Panc1 (cell line): ENCODE measurements at places on chromosomes 6 and 20.
A peak's percentile ranks its signal among the peaks of the same experiment; 100 is the strongest.

GRCh38 chr6:146950351-146950835, 253.8 kb upstream of the STXBP5 start:
- no peak for DNase-seq

DNA sequence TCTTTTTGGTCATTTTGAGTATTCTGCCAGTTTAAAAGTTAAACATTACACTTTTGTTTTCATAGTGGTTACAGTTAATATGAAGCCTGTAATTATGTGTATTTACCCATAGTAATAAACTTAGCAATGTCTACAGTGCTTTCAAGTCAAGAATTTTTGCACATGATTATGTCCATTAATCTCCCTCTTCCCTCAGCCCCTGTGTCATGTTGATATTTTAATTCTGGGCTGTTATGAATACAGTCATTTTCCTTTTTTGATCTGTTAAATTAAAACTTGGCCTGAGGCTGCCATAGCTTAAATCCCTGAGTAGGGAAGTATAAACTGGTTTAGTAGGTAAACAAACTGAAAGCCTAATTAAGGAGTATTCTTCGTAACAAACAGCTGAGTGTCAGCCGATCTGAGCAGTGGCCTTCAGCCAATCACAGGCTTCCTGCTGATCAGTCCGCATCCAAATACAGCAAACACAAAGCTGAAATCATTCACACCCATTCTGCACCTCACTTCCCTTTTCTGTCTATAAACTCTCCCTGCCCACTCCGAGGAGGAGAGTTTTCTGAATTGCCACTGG, 9.5 kb upstream of the SFT2D1 start:
- DNase-seq, result no peak

DNA sequence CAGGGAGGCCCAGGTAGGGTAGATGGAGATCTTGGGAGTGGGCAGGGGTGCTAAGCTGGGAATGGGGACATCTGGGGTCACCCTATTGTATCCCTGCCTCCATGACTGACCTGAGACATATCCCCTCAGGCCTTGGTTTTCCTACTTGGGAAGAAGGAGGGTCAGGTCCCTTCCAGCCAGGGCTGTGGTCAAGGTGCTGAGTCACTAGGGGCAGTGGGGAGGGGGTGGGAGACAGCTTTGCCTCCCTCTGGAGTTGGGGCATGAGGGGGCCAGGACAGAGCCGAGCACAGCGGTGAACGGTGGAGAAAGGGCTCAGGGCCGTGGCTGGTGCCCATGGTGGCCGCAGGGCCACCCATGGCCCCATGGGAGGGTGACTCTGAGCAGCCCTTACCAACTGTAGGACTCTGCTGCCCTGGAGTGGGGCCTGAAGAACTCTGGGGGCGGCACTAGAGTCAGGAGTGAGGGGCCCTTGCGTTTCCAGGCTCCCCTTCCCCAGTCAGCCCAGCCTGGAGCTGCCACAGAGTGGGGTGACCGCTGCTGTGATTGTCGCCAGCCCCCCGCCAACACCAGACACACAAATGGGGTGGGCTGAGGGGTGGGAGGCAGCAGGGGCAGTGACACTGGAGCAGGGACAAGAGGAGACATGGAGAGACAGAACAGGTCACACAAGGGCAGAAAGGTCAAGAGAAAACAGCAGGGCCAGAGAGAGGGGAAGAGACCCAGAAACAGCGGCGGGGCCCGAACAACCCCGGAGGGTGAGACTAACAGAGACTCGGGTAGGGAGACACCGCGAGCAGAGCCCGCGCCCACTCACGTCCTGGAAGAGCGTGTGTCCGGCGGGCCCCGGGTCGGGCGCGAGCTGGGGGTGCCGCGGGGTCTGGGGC, 576 bp downstream of the NECAB3 start:
- DNase-seq, result no peak

- DNase-seq, result no peak
Observed at GRCh38 chr6:73665686-73666319, 12.0 kb upstream of the SLC17A5 start.

- no peak for DNase-seq
Observed at GRCh38 chr6:128033156-128033555, 132.3 kb upstream of the THEMIS start.

DNA sequence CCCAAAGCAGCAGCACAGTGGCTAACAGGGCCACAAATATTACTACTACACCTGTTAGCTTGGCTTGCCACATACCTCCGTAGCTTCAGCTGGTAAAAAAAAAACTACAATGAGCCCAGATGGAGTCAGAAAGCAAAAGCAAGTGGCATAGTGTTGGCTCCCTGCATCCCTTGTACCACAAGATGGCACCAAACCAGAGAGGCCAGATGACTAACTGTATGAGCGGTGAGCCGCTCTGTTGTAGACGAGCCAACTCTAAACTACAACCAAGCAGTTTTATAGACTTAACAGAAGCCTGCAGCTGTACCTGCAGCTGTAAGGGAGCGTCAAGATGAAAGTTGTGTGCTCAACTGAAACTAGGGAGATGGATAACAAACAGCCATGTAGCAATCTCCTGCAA, 84.5 kb upstream of the MCHR2 start:
- no peak for DNase-seq

DNA sequence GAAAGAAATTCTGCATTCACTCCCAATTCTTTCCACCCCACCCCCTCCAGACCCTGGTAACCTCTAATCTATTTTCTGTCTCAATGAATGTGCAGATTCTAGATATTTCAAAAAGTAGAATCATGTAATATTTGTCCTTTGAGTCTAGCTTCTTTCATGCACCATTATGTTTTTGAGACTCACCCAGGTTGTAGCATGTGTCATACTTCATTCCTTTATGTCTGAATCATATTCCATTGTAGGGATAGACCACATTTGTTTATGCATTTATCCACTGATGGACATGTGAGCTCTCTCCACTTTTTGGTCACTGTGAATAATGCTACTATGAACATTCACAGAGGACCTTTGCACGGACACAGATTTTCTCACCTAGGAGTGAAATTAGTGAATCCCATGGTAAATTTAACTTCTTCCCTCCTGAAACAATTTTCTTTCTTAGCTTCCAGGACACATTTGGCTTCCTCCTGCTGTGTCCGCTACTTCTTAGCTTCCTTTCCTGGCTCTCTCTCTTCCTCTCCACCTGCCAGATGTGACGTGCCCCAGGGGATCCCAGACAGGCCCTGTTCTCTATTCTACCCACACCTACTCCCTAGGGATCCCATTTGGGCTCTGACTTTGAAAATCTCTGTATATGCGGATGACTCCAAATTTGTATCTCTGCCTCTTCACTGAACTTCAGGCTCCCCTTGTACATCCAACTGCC, 24.1 kb upstream of the ARFGEF2 start:
- DNase-seq, result peak; percentile 91

- no peak for DNase-seq
Observed at GRCh38 chr20:6719369-6719721, 48.1 kb upstream of the BMP2 start.

DNA sequence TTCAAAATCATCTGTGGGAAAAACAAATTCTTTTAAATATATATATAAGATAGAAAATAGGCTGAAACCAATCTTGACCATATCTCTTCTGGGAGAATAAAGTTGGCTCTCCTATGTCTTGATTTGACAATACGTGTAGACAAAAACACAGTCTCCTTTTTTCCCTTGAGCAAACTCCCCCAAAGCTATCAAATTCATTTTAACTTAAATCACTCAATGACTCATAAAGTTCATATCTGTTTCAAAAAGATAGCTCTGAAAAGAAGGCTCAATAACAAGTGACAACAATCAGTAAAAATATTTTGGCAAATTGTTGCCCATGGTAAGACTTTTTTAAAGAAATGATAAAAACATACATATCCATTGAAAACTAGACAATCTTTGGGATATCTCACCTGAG, 236.0 kb upstream of the TENT5A start:
- DNase-seq, result no peak

- no peak for DNase-seq
Observed at GRCh38 chr20:6595704-6596103, 171.8 kb upstream of the BMP2 start.

- peak; percentile 10 for DNase-seq
Observed at GRCh38 chr6:111973118-111973761, 80.7 kb upstream of the CCN6 start.
